CD4-positive, alpha-beta T cell treated with Interleukin-6 for 4 hours (primary cell): ENCODE measurements at places on chromosomes 4 and X.

DNA sequence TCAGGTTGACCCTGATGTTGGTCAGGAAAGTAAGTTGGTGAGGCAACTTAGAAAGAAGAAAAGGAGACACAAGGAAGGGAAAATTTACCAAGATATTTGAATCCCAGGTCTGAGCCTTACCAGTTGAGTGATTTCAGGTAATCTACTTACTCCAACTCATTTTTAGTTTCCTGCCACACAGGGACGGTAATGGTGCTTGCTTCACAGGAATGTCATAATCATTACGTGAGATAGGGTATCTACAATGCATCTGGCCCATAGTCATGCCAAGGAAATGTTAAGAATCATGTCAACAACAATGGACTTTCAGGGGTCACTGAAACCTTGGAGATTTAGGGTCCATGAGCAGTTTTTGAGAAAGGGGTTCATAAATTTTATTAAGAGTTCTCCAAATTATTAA, 195.4 kb upstream of the HHIP start:
- DNase-seq = no peak

GRCh38 chr4:13530823-13531624, 13.3 kb downstream of the NKX3-2 start:
- no peak for DNase-seq

DNA sequence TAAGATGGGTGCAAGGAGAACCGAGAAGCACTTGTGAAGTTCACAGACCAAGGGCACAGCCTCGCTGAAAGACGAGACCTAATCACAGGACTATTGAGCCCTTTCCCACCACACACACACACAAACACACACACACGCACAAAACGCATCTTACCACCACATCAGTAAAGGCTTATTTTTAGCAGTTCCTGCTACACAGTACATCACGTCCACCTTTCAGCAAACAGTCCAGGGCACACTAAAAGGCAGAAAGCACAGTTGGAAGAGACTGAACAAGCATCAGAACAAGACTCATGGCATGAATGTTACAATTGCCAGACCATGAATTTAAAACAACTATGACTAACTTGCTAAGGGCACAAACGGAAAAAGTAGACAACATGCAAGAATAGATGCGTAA, 83.6 kb upstream of the MAPK10 start:
- DNase-seq = no peak

DNA sequence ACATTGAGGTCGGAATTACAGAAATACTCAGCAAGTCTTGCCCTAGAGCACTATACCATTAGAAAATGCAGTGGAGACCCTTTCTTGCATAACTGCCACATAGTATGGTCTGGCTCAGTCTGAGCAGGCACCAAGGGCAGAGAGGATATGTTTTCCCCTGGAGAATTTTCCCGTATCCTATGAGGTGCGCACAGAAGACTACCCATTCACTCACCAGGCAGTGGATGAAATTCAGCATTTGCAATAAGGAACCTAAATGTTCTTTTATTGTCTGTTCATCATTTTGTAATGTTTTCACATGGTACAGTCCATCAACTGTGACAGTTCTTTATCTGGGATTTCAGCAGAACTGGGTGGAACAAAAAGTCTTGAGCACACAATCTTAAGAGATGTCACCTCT, 15.5 kb downstream of the JADE3 start:
- no peak for DNase-seq

- no peak for DNase-seq
These were observed 136.6 kb upstream of the HHIP start for GRCh38 chr4:144509088-144510015.

DNA sequence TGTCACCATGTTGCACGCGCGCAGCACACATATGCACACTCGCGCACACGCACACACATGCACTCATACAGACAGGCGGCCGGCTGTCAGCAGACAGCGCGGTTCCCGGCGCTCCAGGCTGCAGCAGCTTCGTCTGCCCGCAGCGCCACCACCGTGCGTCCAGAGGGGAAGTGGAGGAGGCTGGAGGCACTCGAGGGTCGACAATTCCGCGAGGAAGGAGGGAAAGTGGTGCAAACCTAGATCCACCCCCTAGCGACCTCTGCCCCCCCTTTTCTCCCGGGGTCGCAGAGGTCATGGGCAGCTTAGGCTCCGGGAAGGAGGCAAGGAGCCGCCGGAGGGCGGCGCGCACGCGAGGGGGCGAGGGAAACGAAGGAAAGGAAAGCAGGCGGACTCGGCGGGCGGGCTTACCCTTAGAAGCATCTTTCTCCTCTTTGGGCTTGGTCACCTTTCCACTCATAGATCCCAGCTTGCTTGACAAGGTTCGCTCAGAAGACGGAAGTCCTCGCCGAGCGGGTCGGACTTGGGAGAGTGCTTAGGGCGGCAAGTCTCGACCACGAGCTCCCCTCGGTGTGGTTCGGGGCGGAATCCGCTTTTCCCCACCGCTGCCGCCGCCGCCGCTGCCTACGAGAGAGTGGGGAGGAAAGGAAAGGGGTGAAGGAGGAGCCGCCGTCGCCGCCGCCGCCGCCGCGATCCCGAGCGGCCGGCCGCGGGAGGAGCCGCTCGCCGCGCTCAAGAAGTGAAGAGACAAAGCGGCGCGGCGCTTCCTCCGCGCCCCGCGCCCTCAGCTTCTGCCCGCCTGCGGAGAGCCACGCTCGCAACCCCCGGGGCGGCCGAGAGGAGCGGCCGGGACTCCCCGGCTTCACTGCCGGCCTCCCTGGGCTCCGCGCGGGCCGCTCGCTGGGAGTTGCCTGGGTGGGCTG, 326.6 kb upstream of the F9 start:
- DNase-seq = no peak

- no peak for DNase-seq
These were observed 35.1 kb downstream of the SYTL4 start for GRCh38 chrX:100696699-100697351.

- DNase-seq = peak; percentile 47
These were observed 772 bp downstream of the CYP4V2 start for GRCh38 chr4:186192066-186192612.

- no peak for DNase-seq
These were observed 591.1 kb upstream of the BOD1L1 start for GRCh38 chr4:14218641-14219040.

- peak; percentile 63 for DNase-seq
These were observed 337 bp downstream of the STIM2 start for GRCh38 chr4:26860922-26861433.

GRCh38 chr4:122959981-122960610, 37.7 kb upstream of the NUDT6 start:
- no peak for DNase-seq

DNA sequence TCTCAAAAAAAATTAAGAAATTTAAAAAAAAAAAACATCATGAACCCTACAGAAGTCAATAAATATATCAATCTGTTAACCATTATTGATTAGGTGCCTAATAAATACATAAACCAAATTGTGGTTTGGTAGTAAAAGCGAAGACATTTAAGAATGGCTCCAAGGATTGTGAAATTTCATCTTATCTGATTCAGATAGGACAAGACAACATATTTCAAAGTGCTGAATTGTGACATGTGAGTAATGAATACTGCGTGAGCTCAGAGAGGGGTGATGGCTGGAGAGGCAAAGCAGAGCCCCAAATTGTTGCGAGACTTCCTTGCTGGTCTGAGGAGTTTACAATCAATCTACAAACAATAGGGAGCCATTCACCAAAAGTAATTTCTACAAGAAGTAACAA, 8.2 kb downstream of the AMBN start:
- no peak for DNase-seq

DNA sequence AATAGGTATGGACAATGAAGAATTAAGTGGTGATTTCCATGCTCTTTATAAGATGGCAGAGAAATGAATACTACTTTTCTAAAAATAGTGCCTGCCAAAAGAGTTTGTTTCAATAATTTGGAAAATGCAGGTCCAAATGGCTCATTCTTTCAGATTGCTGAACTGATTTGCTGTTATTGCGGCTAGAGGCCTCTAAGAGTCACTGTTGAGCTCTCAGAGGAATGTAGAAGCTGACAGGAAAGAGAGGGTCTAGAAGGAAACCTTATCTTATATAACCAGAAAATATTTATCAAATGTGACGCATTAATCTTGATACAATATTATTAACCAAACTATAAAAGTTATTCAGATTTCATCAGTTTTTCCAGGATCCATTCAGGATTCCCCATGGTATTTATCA, 65.7 kb upstream of the PAGE1 start:
- peak; percentile 5 for DNase-seq

- DNase-seq = no peak
These were observed 876 bp downstream of the HPRT1 start for GRCh38 chrX:134460862-134461220.

DNA sequence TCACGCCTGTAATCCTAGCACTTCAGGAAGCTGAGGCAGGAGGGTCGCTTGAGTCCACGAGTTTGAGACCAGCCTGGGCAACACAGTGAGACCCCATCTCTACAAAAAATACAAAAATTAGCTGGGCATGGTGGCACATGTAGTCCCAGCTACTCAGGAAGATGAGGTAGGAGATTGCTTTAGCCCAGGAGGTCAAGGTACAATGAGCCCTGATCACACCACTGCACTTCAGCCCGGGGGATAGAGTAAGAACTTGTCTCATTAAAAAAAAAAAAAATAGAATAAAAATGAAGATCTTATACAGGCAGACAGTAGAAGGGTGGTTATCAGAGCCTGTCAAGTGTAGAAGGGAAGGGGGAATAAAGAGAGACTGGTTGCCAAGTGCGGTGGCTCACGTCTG, 116.9 kb downstream of the PDS5A start:
- DNase-seq = no peak

GRCh38 chrX:42106556-42106955, 183.2 kb upstream of the CASK start:
- no peak for DNase-seq

DNA sequence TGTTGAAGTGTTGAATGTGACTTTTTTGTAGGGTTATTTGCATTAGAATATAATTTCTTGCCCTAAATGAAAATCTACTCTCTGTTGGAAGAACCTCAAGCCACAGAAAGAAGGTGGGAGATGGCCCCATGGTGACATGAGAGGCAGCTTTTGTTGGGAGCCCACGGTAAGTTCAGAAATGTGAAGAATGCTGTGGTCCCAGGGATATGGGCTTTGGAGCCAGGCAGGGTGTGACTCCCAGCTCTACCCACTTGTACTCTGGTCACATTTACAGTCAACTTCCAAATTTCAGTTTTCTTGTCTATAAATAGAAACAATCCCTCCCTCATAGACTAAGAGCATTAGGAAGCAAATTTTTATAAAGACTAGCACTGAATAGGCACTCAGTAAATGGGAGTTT, 177.8 kb downstream of the RAB28 start:
- DNase-seq = no peak

GRCh38 chrX:10482261-10482660, 138.1 kb downstream of the MID1 start:
- no peak for DNase-seq

- no peak for DNase-seq
These were observed 201.7 kb upstream of the ADAMTS3 start for GRCh38 chr4:72770708-72771107.

GRCh38 chrX:20432048-20432447, 165.3 kb upstream of the RPS6KA3 start:
- no peak for DNase-seq

- DNase-seq = no peak
These were observed 4.5 kb downstream of the VEGFC start for GRCh38 chr4:176788248-176788647.

DNA sequence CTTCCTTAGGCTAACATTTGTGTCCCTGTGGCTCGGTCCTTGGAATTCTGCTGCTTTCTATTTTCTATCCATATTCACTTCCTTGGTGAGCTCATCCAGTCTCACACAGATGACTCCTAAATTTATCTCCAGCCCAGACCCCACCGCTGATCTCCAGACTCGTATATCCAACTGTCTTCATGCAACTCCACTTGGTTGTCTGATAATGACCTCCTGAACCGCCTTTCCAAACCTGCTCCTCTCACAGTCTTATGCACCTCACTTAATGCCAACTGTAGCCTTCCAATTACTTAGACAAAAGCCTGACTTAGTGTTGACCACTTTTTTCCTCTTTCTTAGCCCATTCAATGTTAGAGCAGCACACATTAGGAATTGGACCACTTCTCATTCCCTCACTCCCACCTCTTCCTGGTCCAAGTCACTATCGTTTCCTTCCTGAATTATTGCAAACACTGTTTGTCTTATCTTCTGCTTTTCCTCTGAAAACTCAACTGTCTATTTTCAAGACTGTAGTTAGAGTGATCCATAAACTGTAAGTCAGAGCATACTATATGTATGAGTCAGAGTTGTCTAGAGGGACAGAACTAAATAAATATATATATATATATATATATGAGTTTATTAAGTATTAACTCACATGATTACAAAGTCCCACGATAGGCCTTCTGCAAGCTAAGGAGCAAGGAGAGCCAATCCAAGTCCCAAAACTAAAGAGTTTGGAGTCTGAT, 292.5 kb downstream of the UNC5C start:
- DNase-seq = no peak

DNA sequence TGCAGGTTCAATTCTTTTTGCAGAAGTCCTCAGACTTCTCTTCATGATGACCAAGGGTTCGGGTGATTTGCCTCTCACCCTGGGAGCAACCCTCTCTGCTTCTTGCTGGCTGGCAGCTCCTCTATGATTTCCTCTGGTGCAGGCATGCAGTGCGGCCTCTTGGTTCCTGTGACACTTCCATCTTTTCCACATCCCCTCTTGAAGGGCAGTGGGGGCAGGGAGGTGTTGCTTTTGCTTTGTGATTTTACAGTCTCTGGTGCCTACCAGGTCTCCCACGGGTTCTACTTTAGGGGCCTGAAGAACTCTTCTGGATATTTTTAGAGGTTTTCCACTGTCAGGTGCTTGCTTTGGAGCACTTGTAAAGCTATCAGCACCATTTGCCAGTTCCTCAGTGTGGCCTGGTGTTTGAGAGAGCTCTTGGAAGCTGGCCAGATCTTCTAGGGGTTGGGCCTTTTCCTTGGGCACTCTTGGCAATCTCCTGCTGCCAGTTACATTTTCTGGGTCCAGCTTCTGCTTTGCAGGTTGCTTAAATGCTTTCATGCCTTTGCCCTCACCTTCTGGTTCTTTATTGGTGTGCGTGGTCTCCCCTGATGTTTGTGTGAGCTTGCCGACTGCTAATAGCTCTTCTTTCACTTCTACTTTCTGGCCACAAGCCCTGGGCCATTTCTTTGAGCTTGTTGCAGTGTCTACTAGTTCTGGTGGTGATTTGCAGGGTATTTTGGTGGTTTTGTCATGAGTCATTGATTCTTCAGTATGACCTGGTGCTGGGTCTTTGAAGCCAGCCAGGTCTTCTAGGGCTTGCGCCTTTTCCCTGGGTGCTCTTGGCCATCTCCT, 11.5 kb upstream of the CHST7 start:
- no peak for DNase-seq

- DNase-seq = no peak
These were observed 39.5 kb upstream of the MAGEC2 start for GRCh38 chrX:142244568-142244967.

DNA sequence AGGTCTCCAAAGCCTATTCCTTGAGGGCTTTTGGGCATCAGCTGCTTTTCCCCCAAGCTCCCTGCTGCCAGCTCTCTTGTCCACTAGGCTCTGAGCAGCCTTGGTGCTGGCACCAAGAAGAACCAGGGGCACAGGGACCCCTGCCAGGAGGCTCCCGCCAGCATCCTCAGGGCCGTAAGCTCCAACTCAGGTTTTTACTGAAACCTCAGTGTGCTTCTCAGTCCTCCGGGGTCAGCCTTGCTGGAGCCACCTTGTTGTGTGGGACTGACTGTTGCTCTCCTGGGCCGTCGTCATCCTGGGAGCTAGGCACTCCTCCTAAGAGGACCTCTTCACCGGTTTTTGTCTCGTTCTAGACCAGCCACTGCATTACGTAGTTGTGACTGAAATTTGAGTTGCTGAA, 38.9 kb downstream of the NOP14 start:
- no peak for DNase-seq

GRCh38 chr4:150033901-150034300, 44.3 kb upstream of the DCLK2 start:
- DNase-seq = no peak

- no peak for DNase-seq
These were observed 27.5 kb downstream of the RUFY3 start for GRCh38 chr4:70749313-70749712.
